LHCN-M2 (cell line): ENCODE measurements at places on chromosomes 4 and X.

DNA sequence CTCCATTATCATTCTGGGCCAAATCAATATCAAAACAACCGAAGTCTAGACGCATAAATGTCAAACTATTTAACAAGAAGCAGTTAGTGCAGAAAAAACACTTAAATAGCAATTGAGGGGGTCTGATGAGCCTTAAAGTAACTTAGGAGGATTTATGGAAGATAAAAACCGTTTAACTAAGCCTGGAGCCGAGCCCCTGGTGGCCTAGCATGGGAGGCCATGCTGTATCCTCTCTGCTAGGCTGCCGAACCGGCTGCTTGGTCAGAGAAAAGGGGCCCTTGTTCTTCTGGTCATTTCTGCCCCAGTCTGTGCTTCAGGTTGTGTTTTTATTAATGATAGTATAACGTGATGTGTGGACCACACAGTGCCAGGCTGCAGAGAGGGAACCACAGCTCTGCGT, 72.4 kb downstream of the CPZ start:
- DNase-seq: no peak

DNA sequence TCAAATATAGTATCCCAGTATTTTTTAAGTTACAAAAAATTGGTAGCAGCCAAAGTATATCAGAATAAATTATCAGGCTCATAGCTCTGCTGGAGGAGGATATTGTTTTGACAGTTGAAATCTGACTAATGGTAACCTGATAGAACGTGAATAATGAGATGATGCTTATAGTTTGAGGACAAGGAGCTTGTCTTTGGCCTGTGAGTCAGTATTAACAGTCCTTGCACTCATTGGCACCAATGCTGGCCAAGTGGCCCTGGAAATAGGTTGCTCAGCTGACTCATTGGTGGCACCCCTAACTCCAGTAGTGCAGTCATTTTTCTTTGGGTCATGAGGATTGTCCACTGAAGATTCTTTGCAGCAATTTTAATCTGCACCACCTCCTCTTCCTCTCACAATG, 203.3 kb upstream of the JADE1 start:
- DNase-seq: peak; percentile 88

GRCh38 chr4:183716302-183716701, 57.2 kb downstream of the TRAPPC11 start:
- DNase-seq: no peak

DNA sequence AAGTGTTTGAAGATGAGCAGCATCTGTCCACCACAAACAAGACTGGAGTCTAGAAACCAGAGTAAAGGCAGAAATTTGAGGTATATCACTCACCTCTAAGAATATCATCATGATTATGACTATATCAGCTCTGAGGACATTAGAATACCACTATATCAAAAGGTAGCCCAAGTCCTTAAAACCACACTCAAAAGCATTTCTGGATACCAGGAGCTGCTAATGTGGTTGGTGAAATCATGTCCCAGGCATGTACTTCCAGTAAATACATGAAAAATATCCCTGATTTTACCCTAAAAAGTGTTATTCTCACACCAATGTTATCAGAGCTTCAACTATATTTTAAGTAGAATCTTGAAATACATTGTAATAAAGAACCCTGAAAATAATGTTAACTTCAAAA, 136.3 kb upstream of the SMAD1 start:
- peak; percentile 58 for DNase-seq

- peak; percentile 59 for DNase-seq
These were observed 120.4 kb downstream of the TMEM164 start for GRCh38 chrX:110123331-110123782.

DNA sequence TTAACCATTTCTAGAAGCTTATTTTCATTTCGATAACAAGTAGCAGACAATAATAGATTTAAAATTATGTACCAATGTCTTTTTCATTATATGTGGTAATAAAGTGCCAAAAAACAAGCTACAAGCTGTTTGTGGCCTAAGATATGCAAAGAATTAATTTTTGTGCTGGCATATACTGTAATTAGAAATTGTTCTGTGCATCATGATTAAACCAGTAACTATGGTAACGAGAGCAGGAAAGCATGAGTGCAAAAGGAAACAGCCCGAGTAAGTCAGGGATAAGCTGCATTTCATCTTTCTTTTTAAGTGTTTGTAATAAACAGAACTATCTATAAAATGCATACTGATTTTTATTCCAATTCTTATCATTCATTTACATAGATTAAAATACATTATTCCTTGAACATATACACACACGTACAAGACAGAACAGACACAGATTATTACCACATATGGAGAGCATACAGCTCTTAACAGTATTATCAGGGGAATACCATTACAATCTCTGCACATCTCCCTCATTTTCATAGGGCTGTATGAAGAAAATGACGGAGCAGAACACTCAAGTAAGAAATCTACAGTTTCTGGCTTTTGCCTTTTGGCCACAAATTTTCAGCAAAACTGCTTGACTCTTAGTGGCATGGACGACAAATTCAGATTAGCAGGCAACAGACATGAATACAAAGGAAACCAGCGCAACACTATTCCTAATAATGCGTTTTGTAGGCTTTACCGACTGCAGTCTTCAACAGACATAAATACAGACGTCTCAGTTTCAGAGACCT, 121.3 kb upstream of the WDR17 start:
- DNase-seq: no peak

GRCh38 chr4:153151535-153152455, 52.4 kb upstream of the TRIM2 start:
- no peak for DNase-seq

GRCh38 chr4:14916554-14917297, 85.6 kb upstream of the CPEB2 start:
- DNase-seq: peak; percentile 80

DNA sequence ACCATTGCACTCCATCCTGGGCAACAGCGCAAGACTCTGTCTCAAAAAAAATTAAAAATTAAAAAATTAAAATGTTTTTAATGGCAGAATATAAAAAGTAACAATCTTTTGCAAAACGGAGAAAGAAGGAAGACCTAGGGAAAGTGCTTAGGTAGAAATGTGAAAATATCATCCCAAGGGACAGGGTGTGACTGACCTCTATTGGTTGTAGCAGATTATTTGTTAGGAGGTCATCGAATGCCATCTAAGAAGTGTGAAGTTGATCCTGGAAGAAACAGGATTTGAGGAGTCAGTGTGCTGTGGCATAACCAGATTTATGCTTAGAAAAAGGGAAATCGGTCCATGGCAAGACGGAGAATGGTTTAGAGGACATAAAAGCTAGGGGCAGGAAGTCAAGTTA, 18.1 kb upstream of the C4orf36 start:
- DNase-seq: no peak

DNA sequence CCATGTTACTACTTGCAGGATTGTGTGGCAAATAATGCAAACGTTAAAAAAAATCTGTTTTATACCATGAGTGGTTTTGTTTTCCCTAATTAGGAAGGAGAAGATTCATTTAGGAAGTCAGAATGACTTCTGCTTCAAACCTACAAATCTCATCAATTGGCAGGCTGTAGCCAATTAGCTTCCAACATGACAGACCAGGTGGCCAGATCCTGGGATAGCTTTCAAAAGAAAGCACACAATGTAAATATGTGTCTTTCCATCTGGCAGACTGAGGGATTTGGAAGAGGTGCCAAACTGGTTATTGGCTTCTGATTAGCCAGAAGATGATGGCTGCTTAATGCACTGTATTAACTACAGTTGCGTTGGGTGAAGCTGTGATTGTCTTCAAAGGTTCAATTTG, 432.8 kb downstream of the ANKRD50 start:
- no peak for DNase-seq

DNA sequence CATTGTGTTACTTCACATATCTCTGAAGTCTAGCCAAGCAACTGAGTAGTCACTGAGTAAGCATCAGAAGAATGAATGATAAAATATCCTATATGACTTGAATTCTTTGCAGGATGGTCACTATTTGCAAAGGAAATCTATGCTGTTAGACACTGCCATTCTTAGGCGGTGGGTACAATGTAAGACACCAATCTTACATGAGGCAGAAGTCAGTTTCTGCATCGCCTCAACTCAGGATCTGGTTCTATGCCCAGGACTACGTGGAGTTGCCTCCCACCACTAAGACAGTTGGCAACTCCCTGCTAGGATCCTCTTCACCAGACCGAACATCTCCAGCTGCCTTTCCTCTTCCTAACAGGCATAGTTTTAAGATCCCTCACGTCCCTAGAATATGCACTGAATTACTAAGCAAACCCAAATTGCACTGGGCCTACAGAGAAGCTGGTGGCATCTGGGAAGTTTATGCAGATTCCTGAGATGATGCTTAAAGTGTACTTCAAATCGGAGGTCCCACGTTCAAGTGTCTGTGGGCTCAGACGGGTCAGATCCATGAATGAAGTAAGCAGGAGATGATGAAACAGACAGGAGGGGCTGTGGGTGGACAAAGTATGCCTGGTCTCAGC, 45.6 kb downstream of the SEL1L3 start:
- peak; percentile 68 for DNase-seq

GRCh38 chr4:32462944-32463343, 1742.8 kb downstream of the PCDH7 start:
- DNase-seq: no peak

DNA sequence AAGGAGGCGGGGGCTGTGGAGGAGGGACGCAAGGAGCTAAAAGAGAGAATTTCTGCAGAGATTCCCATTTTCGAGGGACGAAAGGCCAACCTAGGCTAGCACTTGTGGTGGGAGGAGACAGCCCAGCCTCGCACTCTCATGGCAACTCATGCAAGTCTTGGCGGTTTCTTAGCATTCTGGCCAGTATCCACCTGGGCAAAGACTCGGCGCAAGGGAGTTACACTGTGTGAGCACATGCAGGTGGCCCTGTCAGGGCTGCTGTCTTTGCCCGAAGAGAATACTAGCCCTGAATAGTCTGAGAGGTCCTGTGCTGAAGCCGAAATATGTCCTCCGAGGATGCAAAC, 15.5 kb downstream of the MCF2 start:
- no peak for DNase-seq

DNA sequence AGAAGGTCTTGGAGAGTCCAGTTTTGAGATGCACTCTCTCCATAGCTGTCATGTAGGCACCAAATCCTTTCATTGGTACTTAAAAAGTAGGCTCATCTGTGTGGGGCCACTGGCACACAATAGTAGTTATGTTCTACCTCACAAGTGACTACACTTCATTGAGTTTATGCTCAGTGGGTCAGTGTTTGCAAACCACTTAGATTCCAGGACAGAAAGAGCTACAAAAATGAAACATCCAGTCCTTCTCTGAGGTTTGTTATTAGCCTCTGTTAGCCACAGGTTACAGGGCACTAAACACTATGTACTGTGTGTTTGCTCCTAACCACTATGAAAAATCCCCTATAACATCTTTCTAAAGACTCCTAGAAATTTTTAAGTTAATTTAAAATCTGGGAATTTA, 13.8 kb downstream of the RAB28 start:
- DNase-seq: no peak

DNA sequence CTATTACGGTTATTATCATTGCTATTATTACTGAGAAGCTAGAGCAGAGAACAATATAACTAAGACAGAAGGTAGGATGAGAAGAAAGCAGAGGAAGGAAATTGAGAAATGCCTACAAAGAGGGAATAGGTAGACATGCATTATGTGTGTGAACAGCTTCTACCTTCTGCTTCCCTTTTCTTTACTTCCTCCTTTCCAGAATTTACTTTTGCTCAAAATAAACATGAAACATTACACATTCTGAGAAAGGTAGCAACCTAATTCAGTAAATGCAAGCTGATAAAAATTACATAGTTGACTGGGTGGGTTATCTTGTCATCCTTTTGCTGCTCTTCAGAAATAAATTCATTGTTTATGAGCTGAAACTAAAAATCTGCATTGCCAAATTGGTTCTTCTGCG, 54.6 kb downstream of the AMOT start:
- DNase-seq: no peak

- DNase-seq: peak; percentile 17
These were observed 49.7 kb downstream of the RBM47 start for GRCh38 chr4:40579983-40580382.

- no peak for DNase-seq
These were observed 211.6 kb upstream of the CXCL13 start for GRCh38 chr4:77393996-77394395.

GRCh38 chr4:27360790-27361267, 500.2 kb downstream of the STIM2 start:
- DNase-seq: peak; percentile 67

GRCh38 chr4:27176400-27176799, 315.8 kb downstream of the STIM2 start:
- peak; percentile 43 for DNase-seq

GRCh38 chr4:127509155-127509554, 123.6 kb upstream of the INTU start:
- DNase-seq: no peak

GRCh38 chr4:17584521-17585213, 7.7 kb downstream of the LAP3 start:
- no peak for DNase-seq

DNA sequence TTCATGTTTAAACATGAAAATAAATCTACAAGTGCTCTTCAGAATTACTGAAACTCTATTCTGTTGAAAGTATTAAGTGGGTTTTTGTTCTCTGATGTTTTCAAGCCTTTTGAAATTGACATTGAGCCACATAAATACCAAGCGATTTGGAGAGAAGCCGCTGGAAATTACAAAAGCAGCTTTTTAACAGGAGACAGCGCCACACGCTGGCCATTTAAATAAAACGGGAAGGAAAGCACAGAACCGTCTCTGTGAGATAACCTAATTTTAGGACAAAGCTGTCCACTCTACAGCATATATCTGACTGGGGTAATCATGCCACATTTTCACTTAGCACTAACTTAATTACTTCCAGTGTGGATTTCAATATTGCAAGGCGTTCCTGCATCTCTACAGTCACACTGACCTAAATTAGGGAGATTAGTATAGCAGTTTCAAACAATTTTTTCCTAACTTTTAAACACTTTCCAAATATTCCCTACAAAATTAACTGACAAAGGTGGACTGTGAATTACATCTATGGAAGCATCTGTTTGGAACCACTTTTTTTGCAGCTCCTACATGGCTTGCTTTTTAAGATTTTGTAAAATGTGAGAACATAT, 6.8 kb upstream of the ANOS1 start:
- DNase-seq: no peak

DNA sequence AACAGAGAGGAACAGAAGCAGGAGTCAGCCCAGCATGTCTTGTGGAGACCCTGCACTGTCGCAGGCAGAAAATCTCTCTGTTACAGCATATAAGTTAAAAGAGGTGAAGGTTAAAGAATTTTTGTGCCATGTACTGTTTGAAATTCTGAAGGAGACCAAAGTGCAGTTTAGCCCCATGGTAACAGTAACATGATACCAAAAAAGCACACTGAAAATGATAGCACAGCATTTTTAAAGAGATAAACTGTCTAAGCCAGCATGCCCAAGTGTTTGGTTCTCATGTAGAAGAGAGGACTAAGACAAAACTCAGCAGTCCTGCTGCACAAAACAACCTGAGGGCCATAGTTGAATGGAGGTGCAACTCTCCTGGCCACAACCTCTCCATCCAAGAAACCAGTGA, 41.9 kb upstream of the PARM1 start:
- DNase-seq: no peak

GRCh38 chr4:100898844-100899243, 381.0 kb upstream of the EMCN start:
- DNase-seq: no peak

- peak; percentile 88 for DNase-seq
These were observed 740.1 kb upstream of the PITX2 start for GRCh38 chr4:111362941-111363361.

- DNase-seq: no peak
These were observed 46.7 kb downstream of the FSTL5 start for GRCh38 chr4:162117051-162117450.
